ENCODE measurements at places on chromosomes 16 and 17. TPM values are rescaled to one million over a fixed set of nuclear protein-coding genes. Genes with fewer than 3 reads are reported as not detected.

The ASPA gene
- 0.13 TPM for polyA plus RNA-seq

The ITGAL gene
- 0.43 TPM for polyA plus RNA-seq

The ZNF594 gene
- polyA plus RNA-seq = 5.3 TPM

The TBC1D3H gene
- not detected for polyA plus RNA-seq

The SPATA32 gene
- polyA plus RNA-seq = not detected

The GTF3C1 gene
- 90.6 TPM for polyA plus RNA-seq

The PABPN1L gene
- not detected for polyA plus RNA-seq

The FGF11 gene
- polyA plus RNA-seq = 13.3 TPM

The CACNG5 gene
- 1.8 TPM for polyA plus RNA-seq

- no peak for DNase-seq
Measured at GRCh38 chr17:75008373-75008772, 4.1 kb upstream of the MRPL58 start.

DNA sequence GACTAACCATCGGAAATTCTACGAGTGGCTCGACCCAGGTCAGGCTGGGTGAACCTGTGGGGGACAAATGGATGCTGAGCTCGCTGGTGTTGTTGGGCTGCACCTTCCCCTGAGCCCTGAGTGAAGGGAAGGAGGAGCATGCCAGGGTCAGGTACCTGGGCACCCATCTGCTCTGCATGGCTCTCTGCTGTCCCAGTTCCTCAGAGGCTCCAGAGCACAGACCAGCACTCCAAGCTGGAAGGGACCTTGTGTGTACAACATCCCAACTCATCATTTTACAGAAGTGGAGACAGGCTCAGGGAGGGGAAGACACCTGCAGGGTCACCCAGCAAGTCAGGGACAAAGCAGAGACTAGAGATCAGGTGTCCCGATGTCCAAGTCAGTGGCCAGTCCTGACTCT, 84.9 kb upstream of the NLRP1 start:
- DNase-seq = no peak

- no peak for DNase-seq
Measured at GRCh38 chr16:22868593-22869224, 54.7 kb downstream of the HS3ST2 start.

- DNase-seq = peak; percentile 83
Measured at GRCh38 chr16:49701789-49702494, 154.0 kb downstream of the ZNF423 start.

DNA sequence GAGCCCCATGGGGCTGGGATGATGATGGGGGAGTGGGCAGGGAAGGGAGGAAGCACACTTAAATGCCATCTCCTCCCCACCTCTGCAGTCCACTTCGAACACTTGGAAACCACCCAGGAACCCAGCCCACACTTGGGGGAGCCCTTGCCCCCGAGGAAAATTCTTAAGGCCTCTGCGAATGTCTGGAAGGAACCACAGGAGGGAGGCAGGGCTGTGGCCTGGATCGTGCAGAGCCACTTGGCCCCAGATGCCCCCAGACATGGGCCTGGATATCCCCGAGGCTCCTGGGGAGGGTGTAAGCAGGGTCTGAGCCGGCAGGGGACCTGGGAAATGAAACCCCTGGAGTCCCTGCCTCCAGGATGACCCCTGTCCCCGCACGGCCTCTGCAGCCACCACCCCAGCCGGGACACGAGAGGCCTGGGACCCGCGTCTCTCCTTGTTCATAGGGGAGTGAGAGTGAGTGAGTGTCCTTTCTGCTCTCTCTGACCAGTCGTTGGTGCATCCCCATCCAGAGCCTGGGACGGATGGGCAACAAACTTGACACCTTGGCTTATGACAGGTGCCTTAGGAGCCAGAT, 11.8 kb upstream of the MTSS2 start:
- no peak for DNase-seq

- DNase-seq = peak; percentile 89
Measured at GRCh38 chr17:6853764-6854442, 22.4 kb upstream of the TEKT1 start.

GRCh38 chr17:61595418-61596186, 4.6 kb upstream of the NACA2 start:
- DNase-seq = no peak

- no peak for DNase-seq
Measured at GRCh38 chr17:38994026-38994425, 26.8 kb upstream of the FBXO47 start.

DNA sequence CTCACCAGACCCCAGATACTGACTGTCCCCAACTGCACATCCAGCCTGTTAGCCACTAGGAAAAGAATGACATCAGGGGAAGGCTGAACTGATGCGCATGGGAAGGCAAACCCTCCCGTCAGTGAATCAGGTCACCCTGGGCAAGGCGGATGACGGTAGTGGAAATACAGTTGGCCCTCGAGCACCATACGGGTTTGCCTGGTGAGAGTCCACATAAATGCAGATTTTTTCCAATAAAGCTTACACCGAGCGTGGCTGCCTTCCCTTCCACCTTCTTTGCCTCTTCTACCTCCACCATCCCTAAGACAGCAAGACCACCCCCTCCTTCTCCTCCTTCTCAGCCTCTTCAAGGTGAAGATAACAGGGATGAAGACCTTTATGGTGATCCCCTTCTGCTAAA, 236.1 kb upstream of the TNRC6C start:
- no peak for DNase-seq

DNA sequence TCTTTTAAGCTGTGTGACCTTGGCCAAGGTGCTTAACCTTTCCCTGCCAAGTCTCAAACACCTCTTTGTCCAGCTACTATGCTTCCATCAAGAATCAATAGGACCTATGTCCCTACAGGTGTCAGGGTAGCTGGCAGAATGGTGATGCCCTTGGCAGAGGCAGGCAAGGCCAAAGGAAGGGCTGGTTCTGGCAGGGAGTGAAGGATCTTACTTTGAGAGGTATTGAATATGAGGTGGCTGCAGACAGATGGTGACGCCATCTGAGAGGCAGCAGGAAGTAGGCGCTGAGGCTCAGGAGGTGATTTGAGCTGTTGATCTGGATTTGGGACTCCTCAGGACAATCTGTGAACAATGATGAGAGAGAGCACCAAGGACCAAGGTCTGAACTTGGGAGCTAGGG, 12.5 kb downstream of the ABCC3 start:
- DNase-seq = no peak

DNA sequence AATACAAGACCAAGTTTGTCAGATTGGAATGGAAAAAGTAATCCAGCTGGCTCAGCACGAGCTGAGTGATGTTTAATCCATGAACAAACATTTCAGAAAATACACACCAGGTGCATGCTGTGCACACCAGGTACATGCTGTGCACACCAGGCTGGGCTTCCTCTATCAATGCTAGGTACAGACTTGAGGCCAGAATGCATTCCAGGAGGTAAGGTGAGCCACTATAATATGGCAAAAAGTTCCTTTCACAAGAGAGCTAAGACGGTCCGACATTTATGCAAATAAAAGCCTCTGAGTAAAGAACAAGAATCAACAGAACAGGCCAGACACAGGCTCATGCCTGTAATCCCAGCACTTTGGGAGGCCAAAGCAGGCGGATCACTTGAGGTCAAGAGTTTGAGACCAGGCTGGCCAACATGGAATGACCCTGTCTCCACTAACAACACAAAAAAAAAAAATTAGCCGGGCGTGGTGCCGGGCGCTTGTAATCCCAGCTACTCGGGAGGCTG, 128.2 kb downstream of the ZNF778 start:
- no peak for DNase-seq

GRCh38 chr16:8569650-8570346, 20.5 kb downstream of the TMEM114 start:
- DNase-seq = peak; percentile 54

DNA sequence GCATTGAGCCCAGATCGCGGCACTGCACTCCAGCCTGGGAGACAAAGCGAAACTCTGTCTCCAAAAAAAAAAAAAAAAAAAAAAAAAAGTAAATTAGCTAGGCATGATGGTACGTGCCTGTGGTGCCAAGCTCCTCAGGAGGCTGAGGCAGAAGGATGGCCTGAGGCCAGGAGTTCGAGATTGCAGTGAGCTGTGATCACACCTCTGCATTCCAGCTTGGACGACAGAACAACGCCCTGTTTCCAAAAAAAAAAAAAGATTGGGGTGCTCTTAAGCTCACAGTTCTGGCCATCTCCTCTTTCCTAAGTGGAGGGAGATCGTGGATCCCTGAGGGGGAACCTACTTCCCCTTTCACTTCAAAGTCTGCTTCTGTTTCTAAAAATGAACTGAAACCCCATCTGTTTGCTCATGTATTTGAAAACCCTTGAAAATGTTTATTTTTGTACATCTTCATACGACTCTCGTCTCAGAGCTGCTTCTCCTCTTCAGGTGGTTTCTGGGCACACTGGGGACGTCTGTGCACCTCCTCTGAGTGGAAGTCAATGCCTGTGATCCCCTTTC, 138.8 kb downstream of the PRKCA start:
- no peak for DNase-seq

DNA sequence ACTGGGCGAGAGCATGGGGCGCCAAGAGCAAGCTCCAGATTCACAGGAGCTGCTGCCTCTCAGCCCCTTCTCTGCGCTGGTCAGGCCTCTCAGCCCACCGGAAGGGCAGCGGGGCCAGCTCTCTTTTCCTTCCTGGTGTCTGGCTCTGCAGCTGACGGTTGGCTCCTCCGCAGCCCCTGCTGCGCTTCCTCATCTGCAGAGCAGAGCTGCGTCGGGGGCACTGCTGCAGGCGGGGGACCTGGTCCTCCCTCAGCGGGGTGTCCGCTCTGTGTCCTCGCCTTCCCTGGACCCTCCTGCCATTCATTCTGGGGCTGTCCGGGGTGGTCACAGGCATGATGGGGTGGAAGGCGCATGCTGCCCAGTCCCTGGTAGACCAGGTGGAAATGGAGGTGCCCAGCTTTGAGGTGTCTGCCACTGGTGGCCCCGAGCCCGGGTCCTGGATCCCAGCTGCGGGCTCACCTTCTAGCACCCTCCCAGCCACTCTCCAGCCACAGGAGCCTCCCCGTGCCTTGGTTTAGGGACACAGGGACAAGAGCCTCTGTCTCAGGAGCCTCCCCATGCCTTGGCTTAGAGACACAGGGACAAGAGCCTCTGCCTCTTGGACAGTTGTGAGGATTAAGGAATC, 84.8 kb downstream of the IRF8 start:
- DNase-seq = no peak

DNA sequence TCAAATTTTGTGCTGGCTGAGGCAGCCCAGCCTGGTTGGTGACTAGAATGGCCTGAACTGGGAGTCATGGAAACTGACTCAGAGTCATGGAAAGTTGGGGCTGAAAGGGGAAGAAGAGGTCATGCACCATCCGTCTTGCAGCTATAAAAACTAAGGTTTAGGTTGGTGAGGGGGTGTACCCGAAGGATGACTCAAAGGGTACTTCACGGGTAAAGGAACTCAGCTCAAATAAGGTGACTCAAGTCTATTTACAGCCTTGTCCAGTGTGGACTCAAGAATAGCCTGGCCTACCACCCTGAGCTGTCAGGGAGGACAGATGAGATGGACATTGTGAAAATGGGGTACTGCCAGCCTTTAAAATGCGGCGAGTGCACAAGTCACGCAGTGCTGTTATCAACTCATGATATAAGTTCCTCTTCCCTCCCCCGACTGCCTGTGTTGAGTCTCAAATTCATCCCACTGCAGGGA, 18.6 kb downstream of the CD300LB start:
- no peak for DNase-seq

DNA sequence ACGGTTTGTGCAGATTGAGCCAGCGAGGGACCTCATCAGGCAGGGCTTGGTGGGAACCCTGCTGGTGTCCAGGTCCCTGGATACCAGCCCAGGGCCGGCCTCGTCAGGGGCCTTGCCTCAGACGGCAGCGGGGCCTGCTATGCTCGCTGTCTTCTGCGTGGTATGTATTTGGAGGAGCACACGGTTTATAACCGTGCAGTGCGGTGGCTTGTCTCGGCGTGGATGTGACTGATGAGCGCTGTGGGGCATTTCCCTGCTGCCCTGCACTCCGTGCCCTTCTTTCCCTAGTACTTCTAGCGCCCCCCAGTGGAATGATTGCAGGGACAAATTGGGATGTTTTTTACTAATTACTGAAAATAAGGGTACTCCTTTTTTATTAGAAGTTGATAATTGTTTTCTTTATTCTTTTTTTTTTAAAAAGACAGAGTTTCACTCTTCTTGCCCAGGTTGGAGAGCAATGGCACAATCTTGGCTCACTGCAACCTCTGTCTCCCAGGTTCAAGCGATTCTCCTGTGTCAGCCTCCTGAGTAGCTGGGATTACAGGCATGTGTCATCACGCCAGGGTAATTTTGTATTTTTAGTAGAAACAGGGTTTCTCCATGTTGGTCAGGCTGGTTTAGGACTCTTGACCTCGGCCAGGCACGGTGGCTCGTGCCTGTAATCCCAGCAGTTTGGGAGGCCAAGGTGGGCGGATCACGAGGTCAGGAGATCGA, 15.3 kb downstream of the TBCD start:
- peak; percentile 90 for DNase-seq

- no peak for DNase-seq
Measured at GRCh38 chr17:43768382-43768781, 9.8 kb upstream of the SOST start.

DNA sequence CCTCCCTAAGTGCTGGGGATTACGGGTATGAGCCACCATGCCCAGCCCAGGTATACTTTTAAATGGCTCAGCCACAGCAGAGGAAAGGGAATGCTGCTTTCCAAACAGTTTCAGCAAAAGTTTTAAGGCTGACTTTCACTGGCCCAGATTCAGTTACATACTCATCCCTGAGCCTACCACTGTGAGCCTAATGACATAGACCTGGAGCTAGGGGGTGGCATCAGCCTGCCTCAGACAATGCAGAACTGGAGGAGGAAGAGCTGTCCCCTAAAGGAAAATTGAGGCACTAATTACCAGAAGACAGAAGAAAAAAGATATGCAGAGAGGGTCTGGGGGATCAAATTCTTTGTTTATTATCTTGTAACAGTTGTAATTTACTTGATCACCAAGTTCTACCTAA, 43.9 kb downstream of the HS3ST4 start:
- DNase-seq = peak; percentile 3

- no peak for DNase-seq
Measured at GRCh38 chr16:17949141-17949981, 387.2 kb downstream of the NPIPA8 start.

DNA sequence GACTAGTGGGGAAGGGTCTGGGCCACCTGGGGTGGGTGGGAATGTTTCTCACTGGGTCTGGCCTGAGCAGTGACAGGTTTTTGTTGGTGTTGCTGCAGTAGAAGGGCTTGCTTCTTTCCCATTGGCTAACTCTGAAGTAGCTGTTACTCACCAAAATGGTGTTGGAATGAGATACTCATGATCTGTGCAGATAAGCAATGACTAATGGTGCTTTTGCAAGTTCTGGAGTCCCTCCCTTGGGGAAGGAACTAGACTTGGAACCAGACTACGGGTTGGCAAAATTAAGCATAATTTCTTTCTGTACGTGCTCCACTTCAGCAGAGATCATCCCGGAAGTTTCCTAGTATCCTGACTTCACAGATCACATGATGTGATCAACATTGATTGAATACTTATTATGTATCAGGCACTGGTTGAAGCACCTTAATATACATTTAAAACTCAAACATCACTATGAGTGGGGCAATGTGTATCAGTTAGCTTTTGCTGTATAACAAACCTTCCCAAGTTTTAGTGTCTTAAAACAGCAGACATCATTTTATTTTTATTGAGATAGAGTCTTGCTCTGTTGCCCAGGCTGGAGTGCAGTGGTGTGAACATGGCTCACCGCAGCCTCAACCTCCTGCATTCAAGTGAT, 30.1 kb downstream of the CHP2 start:
- no peak for DNase-seq
